ENCODE measurements at places on chromosomes 12 and 14.

GRCh38 chr14:102451064-102451352 lies 58.6 kb downstream of the ANKRD9 start:
- no peak for DNase-seq

- no peak for DNase-seq
These were observed 897 bp upstream of the TBX3 start for GRCh38 chr12:114684870-114685273.

DNA sequence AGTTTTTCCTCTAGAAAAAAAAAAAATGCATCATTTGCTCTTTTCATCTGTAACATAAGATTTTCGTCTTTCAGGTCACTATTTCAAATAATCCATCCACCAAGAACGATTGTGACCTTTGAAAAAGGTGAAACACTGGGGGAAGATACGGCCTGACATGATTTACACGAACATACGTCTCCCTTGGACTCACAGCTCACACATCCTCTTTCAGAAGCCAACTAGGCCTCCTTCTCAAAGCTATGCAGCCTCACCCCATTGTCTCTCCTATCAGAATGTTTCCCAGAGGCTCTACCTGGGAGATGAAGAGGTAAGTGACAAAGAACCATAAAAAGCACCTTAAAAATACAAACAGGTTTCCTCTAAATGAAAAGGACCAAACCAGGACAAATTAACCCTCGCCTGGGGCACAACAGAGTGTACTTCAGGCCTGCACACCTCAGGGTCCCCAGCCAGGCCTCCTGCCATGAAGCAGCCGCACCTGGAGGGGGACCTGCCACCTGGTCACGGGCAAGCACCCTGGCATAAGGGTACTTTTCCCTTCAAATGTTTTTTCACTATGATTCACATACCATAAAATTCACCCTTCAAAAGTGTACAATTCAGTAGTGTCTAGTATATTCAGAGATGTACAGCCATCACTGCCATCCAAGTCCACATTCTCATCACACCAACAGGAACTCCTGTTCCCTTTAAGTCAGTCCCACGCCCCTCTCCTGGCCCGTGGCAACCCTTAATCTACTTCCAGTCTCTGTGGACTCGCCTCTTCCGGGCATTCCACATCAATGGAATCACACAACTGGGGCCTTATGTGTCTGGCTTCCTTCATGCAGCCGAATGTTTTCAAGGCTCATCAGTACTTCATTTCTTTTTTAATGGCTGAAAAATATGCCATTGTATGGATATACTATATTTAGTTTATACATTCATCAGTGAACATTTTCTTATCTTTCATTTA lies 5.4 kb downstream of the SLC15A4 start:
- peak; percentile 30 for DNase-seq

DNA sequence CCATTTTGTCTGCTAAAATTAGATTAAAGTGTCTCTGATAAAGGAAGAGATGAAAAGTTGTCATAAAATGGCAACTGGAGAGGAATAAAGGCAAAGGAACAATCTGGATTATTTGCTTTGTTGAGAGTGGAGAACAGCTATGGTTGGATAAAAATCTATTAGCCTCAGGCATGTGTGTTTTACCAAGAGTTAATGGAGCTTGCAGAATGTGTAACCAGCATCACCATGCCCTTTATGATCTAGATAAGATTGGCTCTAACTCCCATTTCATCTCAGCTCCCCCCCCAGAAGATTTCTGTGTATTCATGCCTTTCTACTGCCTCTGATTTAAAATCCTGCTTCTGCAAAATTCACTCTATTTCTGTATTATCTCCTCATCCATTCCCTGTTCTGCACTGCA lies 93.8 kb downstream of the GALC start:
- no peak for DNase-seq
